ENCODE measurements at places on chromosomes 4 and X.

GRCh38 chrX:148459343-148459742 is 41.1 kb upstream of the AFF2 start:
- no peak for DNase-seq

DNA sequence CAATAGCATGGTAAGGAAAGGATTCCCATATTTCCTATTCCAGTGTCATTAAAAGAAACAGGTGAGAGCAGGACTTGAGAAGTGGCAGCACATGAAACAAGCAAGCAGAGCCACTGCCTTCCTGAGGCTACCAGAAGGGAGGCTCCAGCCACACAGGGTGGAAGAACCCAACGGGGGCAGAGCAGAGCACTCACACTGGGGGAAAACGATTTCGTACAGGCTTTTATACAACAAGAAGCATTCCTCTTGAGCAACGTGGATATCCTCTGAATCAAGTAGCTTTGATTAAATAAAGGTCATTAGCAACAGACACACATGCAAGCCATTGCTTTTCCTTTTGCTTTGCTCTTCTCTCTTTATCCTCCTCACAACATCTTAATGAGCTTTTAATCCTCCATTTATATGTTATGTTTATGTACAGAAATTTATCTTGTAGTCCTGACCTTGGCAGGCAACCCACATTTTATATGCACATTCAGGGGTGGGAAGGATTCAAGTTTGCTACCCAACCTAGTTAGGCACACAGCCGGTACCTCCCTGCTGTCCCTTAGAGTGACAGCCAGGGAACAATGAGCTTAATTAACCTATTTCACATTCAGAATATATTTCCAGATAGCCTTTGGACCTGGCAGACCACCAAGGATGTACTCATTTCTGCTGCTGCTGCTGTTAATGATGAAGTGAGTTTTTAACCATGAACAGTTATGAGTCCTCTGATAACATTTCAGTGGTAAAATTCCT is 202.1 kb downstream of the ARHGAP24 start:
- DNase-seq, result no peak

- no peak for DNase-seq
Measured at GRCh38 chr4:61521451-61521850, 321.3 kb downstream of the ADGRL3 start.

- no peak for DNase-seq
Measured at GRCh38 chrX:17470136-17470535, 95.1 kb downstream of the NHS start.

- no peak for DNase-seq
Measured at GRCh38 chr4:124104101-124104500, 608.4 kb downstream of the ANKRD50 start.

DNA sequence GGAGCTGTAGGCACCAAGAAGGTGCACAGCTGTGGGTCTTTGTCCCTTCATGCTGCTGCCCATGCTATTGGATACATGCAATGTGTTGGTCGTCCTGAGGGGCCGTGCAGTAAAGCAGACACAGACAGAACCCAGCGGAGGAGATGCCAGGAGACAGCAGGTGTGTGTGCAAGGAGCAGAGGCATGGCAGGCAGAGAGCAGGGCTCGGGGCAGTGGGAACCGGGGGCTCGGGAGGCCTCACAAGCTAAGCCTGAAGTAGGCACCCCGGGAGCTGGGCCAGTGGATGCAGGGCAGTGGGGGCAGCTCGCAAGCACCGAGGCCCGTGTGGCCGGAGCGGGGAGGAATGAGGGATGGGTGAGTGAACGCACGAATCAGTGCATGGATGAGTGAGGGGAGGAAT is 13.2 kb downstream of the HTRA3 start:
- no peak for DNase-seq

GRCh38 chr4:37317104-37317643 is 72.6 kb downstream of the NWD2 start:
- DNase-seq, result no peak

GRCh38 chr4:24126776-24127175 is 236.9 kb upstream of the PPARGC1A start:
- peak; percentile 71 for DNase-seq

GRCh38 chrX:135543924-135544323 is 23.5 kb downstream of the INTS6L start:
- no peak for DNase-seq

DNA sequence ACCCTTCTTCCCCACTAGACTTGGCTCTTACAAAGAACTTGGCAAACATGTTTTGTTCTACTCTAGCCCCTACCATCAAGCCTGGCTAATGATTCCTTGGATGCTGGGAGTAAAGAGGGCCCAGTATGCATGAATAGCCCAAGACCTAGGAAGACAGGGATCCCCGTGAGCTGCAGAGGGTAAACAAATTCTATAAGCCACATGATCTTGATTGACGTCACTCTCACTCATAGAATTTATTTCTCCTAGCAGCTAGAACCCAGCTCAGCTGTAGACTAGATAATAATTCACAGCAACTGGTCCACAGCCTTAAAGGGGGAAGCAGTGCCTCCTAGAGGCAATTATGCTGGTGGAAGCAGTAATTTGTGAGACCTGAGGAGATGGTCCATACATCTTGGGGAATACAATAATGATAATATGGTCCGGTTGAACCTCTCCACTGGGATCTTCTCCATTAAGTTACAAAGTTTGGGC is 16.1 kb upstream of the USO1 start:
- DNase-seq, result peak; percentile 27

DNA sequence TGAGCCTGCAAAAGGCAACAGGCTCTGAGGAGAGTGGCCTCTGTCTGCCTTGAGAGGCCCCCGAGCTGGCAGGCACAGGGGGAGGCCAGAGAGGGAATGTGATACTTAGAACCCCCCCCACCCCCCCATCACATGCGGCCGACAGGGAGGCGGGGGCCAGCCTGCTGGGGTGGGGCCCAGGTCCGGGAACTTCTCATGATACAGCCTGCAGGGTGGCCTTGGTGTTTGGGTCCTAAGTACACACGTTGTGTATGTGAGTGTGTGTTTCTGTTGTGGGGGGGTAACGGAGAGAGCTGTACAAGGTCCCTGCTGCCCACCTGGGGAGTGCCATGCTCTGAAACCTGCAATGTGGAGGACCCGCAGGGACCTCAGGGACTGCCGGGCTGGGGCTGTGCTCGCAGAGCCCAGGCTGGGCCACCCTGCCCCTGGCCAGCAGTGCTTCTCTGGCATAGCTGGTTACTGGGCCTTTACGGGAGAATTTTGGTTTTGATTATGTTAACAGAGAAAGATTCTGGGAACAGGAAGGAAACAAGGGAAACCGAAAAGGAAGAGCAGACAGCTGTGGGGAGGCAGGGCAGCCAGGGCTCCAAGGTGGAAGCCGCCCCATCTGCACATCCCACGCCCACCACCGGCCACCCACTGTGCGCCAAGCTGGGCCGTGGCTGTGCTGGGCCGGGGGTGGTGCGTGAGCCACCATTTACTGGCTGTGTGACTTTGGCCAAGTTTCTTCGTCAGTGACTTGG is 19.9 kb downstream of the SH3BP2 start:
- DNase-seq, result no peak

DNA sequence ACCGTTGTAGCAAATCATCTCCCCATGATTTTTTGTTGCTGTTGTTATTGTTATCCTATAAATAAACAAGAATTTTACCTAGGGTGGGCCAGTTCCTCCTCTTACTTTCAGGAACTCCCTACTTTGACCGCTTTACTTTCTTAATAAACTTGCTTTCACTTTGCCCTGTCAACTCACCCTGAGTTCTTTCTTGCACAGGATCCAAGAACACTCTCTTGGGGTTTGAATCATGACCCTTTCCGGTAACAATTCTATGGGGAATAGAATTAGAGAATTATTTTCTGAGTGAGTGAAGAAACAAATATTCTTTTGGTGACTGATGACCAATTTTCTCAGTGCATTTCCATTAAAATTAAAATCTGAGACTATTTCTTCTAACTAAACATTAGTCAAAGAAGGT is 584.0 kb upstream of the TENM3 start:
- no peak for DNase-seq

- no peak for DNase-seq
Measured at GRCh38 chr4:123479944-123480343, 83.3 kb downstream of the SPRY1 start.

DNA sequence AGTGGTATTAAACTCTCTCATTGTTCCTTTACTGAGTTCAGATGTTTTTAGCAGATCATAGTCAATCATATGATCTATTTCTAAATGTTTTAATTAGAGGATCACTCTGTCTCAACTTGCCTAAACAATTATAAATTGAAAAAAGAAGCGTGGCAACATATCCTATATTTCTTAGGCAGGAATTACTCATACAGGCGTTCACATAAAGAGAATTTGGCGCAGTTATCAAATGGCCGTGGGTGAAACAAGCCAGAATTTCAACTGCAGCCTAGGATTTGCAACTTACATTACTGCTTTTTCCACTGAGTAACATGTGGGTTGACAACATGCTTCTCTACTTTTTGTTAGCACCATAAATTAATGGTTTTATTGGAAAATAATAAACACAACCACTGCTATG is 141.3 kb downstream of the CPE start:
- no peak for DNase-seq

GRCh38 chrX:57445076-57445475 is 146.7 kb upstream of the ZXDB start:
- no peak for DNase-seq

- no peak for DNase-seq
Measured at GRCh38 chr4:156638925-156639605, 332.5 kb downstream of the PDGFC start.

DNA sequence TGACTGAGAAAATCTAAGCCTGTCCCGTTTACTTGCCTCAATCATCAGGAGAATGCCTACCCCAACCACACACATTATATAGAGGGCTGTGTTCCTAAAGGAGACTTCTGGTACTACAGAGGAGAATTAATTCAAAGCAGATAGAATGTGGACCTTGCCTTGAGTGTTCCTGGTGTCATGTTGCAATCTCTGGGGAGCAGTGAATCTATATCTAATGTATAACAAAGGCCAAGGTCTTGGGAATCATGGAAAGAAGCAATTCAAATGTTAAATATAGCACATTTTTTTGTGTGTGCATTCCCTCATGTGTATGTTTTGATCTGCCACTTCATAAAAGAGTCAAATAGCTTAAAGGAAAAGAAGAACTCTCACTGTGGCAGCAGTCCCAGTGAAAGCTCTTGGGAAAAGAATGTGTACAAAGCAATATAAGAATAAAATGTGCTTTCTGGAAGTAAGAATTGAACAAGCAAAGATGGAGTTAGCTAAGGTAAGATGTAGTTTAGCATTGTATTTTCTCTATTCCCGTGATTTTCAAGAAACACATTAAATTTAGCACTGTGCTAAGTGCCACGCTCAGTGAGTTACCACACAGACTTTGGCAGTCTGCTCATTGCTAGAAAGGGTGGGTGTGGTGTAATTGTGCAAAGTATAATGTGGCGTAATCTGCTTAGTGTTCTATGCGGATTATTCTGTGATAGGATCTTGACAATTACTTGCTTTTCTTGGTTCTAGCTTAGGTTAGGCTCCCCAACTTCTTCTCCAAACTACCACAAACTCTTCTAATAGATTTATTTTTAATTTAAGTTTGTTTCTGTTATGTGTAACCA is 13.7 kb downstream of the ADH6 start:
- DNase-seq, result peak; percentile 23

DNA sequence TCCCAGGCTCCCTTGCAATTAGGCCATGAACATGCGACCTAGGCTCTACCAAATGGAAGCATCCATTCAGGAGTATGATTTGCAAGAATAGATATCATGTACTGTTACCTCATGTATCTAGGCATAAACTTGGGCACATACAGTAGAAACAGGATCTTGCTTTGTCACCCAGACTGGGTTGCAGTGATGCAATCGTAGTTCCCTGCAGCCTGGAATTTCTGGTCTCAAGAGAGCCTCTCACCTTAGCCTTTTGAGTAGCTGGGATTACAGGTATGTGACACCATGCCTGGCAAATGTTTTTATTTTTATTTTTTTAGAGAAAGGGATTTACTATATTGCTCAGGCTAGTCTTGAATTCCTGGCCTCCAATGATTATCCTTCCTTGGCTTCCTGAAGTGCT is 994.2 kb downstream of the ADGRL3 start:
- DNase-seq, result no peak

GRCh38 chrX:69429339-69430015 is 74.6 kb upstream of the NALF2 start:
- DNase-seq, result no peak

DNA sequence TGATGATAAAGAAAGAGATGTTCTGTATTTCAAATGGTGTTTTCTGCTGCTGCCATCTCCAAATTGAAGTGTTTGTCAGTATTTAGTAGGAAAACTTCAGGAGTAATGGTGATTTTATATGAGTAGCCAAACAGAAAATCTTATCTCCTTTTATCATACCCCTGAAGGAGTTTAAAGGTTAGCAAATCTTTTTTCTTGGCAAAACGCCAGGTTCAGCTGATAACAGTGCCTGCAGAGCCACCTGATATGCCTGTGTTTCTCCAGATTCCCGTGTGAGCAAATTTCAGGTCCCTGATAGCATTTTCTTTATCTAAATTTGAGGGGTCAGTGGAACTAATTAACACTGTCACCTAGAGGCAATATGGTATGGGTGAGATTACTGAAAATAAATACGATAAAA is 65.8 kb upstream of the ETNPPL start:
- no peak for DNase-seq

DNA sequence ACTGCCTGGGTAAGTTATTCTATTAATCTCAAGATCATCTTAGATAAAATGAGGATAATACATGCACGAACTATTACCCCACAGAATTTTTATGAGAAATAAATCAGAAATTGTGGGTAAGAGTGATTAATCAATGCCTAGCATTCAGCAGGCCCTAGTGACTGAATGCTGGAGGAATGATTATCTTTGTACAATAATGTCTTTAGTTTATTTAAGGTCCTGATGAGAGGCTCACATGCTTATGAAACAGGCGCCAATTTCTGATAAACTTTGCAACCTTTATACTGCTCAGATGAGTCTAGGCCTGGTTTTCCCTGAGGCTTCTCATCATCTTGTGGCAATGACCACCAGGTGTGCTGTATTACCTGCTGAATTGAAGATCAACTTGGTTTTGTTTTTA is 27.8 kb upstream of the BMP2K start:
- no peak for DNase-seq

GRCh38 chr4:67250131-67250896 is 295.0 kb downstream of the CENPC start:
- no peak for DNase-seq

DNA sequence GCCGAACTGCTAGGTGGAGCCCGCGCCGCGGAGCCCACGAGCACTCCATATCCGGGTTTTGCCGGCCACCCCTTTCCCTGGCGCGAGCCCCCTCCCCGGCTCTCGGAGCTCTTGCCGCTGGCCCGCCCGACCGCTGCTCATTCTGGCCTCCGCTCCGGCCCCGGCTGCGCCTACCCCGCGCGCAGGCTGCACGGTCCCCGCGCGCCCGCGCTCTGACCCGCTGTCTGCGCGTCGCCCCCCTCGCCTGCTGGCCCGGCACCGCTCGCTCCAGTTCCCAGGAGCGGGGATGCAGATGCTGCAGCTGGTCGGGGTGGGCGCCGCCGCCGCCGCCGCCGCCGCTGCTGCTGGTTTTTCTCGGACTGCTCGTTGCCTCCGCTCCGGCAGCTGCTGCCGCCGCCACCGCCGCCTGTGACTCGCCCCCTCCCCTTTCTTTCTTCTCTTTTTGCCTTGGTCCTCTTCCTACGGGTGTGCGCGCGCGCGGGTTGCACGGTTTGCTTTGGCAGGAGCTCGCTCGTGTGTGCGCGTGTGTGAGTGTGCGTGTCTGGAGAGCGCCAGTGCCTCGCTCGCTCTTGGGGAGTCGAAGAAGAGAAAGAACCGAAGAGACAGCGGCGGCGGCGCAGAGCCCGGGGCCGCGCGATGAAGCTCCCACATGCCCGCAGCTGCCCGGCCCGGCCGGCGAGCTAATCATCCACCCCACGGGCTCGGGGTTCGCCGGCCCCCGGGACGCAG is at the start of gene ADGRL3:
ADGRL3 (plus strand) TSS at position 140 of the 729 bp plus-strand sequence.
- DNase-seq, result no peak
